ENCODE measurements at places on chromosomes 16 and 17. TPM values are rescaled to one million over a fixed set of nuclear protein-coding genes. Genes with fewer than 3 reads are reported as not detected.

SLC5A2 gene
- 0.79 TPM for total RNA-seq

DNA sequence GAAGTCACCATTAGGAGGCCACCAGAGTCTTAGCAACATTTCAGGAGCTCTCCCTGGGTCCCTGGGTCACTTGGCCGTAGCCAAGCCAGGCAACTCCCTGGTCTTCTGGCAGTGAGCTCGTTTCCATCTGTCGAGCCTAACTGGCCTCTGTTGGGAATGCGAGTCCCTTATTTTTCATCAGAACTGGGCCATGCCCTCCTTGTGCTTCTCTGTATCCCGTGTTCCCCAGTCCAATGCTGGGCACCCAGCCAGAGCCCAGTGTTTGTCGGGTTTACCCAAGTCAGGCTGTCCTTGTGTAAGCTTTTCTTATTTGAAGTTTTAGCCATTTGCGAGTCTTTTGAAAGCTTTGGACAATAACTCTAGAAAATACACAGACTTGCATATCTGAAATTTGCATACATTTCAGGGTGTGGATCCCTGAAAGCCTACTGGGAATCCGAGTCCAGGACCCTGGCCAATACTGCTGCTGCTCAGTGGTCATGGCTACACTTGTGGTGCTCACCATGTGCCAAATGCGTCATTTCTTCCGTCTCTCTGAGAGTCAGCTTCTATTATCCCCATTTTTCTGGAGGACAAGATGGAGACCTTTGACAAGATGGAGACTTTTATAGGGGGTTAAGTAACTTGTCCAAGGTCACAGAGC lies 81.6 kb upstream of the LGALS9 start:
- DNase-seq: no peak

GRCh38 chr16:70644763-70645597 lies 1.4 kb upstream of the IL34 start:
- no peak for DNase-seq

DNA sequence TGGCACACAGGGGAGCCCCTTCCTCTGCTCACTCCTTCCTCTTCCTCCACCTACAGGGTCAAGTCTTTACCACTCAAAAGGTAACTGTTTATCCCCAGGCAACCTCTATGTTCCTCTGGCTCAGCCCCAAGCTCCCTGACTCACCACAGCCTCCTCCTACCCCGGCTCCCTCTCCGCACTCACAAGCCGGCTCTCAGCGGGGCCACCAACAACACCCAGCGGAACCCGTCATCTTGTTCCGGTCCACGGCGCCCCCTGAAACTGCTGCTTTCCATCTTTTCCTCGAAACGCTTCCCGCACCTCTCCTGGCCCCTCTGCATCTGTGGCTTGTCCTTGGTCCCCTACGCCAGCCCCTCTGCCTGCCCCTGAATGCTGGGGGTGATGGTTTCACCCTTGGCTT lies 58.4 kb downstream of the NXN start:
- no peak for DNase-seq

DNA sequence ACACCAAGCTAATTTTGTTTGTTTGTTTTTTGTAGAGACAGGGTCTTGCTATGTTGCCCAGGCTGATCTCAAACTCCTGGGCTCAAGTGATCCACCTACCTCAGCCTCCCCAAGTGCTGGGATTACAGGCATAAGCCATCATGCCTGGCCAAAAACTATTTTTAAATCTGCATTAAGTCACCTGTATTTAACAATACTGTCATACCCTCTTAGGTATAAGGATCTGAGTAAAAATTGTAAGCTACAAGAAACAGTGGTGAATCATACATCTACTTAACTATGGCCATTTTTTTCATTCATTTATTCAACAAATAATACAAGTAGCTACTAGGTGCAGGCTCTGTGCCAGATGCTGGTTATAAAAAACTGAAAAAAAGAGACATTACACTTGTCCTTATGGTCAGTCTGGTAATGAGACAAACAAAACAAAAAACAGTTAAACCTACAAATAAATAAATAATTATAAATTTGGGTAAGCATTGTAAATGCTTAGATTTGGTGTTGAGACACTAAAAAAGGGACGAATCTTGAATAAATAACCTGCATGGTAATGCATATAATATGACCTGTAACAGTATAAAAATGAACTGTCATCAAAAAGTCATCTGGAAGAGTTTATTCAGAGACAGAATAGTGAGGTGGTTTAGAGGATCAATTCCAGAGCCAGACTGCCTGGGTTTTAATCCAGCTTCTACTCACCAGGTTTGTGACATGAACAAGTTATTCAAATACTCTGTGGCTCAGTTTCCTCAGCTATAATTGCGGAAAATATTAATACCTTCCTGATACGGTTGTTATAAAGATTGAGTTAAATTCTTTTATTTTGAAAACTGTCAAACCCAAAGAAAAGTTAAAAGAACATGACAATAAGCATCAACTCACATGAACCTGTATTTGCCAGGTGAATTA lies 26.8 kb downstream of the BRIP1 start:
- DNase-seq: no peak

DNA sequence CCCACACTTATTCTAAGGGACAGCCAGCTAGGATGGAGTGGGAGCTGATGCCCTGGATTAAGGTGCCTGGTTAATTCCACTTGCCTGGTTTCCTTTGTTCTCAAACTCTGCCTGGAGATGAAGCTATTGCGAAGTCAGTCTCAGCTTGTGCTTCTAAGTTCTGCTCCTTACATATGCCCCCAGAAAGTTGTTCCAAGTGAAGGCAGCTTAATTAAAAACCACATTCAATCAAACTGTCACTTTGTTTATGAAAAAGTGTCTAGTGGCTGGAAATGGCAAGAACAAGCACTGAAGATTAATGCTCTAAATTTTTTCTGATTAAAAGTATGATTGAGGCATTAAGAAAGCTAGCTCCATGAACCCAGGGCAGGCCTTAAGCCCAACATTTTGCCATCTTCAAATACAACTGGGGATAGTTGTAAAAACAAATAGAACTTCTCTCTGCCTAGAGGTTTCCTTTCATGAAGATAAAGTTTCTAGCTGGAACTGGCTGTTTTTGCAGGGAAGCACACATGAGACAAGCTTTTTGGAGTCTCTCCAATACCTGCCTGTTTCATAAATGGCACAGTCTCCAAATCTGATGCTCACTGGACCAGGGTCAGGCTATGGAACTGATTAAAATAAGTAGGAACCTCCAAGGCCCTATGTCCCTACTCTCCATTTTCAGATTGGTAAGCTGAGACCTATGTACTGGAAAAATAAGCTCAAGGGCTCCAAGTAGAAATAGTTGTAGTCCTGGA lies 100.9 kb downstream of the GRIN2A start:
- no peak for DNase-seq

- no peak for DNase-seq
Measured at GRCh38 chr16:314351-314750, 31.4 kb downstream of the PDIA2 start.

GRCh38 chr16:14496047-14496770 lies 133.9 kb downstream of the PARN start:
- no peak for DNase-seq

Data from left colon (tissue), 2 donors.